Hematopoietic multipotent progenitor cell (in vitro differentiated cells): ENCODE measurements at places on chromosomes 2 and 18. TPM values are rescaled to one million over a fixed set of nuclear protein-coding genes. Genes with fewer than 3 reads are reported as not detected.

DNA sequence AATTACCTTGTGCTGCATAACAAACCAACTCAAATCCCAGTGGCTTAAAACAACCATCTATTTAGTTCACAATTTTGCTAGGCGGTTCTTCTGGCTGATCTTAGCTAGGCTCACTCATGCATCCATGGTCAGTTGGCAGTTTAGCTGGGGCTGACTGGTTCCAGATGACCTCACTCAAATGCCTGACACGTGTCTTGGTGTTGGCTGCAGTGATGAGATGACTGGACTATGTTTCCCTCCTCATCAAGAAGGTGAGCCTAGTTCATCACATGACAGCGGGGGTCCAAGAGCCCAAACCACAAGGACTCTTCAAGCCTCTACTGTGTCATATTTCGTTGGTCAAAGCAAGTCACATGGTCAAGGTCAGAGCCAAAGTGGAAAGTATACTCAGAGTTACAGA lies 42.7 kb upstream of the ACTR3 start:
- no peak for DNase-seq

The KCNF1 gene
- total RNA-seq: under 0.01 TPM

- DNase-seq: no peak
Measured at GRCh38 chr2:212177724-212178123, 360.9 kb downstream of the ERBB4 start.

- no peak for DNase-seq
Measured at GRCh38 chr2:233210843-233211547, 40.5 kb upstream of the ATG16L1 start.

The ACADL gene
- not detected for total RNA-seq

DNA sequence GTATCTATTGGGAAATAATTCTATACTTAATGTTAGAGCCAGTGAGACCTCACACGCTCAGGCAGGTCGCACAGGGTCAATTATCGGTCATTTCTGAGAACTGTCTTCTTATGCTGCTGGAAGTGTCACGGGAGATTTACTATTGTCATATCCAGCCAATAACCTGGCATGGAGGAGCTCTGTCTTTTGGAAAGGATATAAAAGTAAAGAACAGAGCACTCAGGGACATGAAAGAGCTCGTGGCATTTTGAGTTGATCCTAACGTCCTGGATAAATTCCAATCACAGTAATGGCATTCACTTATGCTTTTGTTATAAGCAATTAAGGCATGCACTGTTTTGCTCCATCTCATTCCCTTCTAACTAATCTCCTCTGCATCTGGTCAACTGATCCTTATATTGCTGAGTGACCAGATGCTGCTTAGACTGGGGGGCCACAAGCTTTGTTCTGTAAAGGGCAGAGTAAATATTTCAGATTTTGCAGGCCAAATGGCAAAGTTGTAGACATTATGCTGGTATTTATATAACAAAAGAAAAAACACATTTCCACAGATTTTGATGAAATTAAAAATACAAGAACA lies 453.5 kb upstream of the SMIM21 start:
- no peak for DNase-seq

DNA sequence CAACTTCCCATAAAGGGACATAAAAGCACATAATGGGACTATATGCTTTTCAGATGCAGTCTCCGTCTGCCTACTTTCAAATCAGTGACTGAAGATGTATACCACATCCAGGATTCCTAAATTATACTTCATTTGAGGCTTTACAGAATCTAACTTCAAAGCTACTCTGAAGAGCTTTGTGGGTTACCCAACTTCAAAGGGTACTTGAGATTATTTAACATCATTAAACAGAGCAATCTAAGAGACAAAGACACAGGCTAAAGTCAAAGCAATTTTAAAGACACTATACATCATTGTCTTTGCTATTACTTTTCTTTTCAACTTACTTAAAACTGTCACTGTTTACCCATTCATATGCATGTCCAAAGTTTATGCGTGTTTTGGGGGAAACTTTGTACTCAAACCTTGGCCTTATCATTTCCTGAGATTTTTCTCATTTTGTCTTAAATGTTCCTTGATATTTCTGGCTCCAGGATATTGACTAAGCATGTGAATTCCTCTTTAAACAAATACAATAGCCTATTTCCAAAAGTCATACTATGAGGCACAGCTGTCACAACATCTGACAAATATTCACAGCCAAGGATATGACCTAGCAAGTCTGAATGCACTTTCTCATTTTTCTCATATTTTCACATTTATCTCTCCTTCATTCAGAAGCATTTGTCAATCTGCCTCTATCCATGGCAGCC lies 1985.1 kb upstream of the PIK3C3 start:
- no peak for DNase-seq

The LONRF2 gene
- total RNA-seq: 0.54 TPM
